ENCODE measurements at places on chromosomes 2 and 18. TPM values are rescaled to one million over a fixed set of nuclear protein-coding genes. Genes with fewer than 3 reads are reported as not detected.

- H3K27ac ChIP-seq: no peak overlapping the region
- no peak for DNase-seq
- no peaks in the 10 kb centered on the region for H3K36me3 ChIP-seq
Observed at GRCh38 chr2:179354739-179355537, 90.3 kb upstream of the SESTD1 start.

- no peak for DNase-seq
- H3K27ac ChIP-seq: no peak overlapping the region
- peaks cover 10% of the 10 kb centered on the region for H3K27me3 ChIP-seq
- peaks cover 4% of the 10 kb centered on the region for H3K36me3 ChIP-seq
- peaks cover 33% of the 10 kb centered on the region for H3K4me1 ChIP-seq
- no peak overlapping the region for H3K4me3 ChIP-seq
Observed at GRCh38 chr18:63105636-63106316, 213.8 kb downstream of the BCL2 start.

The DHX57 gene
- 15.3 TPM for total RNA-seq

GRCh38 chr2:176161825-176162626 lies 4.9 kb downstream of the HOXD3 start:
- peaks cover 11% of the 10 kb centered on the region for H3K36me3 ChIP-seq
- DNase-seq: no peak
- no peak overlapping the region for H3K27ac ChIP-seq

The KCNJ3 gene
- not detected for total RNA-seq

DNA sequence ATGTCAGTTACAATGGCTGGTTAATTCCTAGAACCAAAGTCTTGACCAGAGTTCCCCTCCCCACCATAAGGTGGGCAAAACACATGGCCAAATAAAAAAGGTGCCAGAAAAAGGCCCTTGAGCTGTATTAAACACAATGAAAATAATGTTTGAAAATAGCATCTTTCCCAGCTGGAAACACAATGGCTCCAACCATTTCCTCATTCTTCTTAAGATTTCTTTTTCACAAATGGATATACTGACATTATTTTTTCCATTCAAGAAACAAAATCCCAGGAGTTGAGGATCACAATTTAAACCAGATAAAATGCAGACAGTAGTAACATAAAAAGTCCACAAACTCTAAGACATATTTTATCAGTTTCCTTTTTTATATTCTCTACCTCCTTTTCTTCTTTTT lies 143.8 kb downstream of the EXOC6B start:
- H3K27ac ChIP-seq: no peak overlapping the region
- no peaks in the 10 kb centered on the region for H3K27me3 ChIP-seq
- H3K4me1 ChIP-seq: no peaks in the 10 kb centered on the region
- H3K4me3 ChIP-seq: no peak overlapping the region
- DNase-seq: no peak

GRCh38 chr18:13581496-13582177 lies 144.7 kb downstream of the FAM210A start:
- H3K27ac ChIP-seq: no peak overlapping the region
- no peak overlapping the region for H3K4me3 ChIP-seq
- no peak for DNase-seq

DNA sequence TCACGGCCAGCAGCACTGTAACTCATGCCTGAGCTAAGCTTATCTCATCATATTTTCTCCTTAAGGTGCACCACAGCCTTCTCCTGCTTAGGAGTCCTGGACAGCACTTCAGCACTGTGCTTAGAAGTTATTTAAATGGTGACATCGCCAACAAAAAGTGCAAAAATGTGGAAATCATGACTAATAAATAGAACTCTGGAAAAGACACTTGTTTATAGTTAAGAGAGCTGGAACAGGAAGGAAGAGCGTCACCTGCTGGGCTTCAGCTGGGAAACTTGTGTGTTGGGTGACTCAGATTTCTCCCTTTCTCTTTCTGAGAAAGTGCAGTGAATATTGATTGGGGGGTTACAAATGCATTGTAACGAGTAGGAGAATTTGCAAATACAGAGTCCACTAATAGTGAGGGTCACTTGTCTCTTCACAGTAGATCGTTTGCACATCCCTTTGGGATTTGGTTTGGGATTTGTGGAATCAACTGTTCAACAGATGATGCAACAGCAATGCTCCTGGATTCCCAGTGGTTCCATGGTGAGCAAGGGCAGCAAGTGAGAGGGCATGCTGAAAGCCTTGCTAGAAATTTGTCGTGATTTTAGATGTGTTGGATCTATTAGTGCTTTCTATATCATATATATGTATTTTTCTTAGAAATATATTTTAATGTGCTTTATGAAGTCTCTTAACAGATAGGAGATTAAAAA lies 84.2 kb downstream of the DOK6 start:
- H3K4me3 ChIP-seq: no peak overlapping the region
- no peak overlapping the region for H3K27ac ChIP-seq
- DNase-seq: no peak
- H3K4me1 ChIP-seq: no peaks in the 10 kb centered on the region
- peaks cover 2% of the 10 kb centered on the region for H3K27me3 ChIP-seq

The LYPD6 gene
- total RNA-seq: not detected

The GALNT3 gene
- total RNA-seq: 6.2 TPM
